ENCODE measurements at places on chromosomes 5 and 9.

- DNase-seq = no peak
Measured at GRCh38 chr5:40976836-40977235, 67.5 kb downstream of the C7 start.

DNA sequence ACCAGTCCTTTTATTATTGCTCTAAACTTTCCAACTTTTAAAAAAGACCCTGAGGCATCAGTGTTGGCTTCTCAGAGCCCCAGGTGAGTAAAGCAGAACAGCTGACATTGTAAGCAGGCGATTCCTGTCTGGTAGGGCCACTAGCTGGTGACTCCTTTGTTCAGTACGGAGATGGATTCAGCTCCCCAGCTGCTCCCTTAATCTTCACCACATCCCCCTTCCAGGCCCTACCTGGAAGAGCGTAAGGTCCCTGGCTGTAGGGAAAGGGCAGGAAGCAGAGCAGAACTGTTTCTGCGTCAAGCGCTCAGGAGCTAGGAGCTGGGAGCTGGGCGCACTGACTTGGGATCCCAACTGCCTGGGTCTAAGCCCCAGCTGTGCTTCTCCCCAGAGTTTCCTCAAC is 203.7 kb upstream of the TAS2R1 start:
- DNase-seq = no peak

DNA sequence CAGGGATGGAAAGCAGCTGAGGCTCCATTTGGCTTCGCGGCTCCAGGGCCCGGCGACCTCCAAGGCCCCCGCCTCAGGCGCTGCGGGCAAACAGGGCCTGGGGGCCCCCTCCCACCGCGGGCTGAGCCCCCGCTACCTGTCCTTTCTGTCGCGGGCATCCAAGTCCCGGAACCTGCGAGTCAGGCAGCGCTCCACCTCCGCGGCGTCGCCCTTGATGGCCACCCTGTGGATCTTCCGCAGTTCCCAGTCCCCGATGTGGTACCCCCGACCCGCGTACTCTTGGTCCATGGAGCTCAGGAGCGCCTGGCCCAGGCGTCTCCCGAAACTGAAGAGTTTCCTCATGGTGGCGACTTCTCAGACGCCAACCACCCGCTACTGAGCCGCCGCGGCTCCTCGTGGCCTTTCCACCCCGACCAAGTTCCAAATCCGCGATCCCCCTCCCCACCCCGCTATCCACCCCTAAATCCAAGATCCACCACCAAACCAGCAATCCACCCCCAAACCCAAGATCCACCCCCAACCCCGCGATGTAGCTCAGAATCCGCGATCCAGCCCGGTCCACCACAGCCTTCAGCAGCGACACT is 86.5 kb upstream of the CCDC180 start:
- DNase-seq = no peak

- peak; percentile 25 for DNase-seq
Measured at GRCh38 chr9:136438548-136439480, 831 bp downstream of the INPP5E start.

- no peak for DNase-seq
Measured at GRCh38 chr9:35162605-35163315, 951 bp downstream of the UNC13B start.

DNA sequence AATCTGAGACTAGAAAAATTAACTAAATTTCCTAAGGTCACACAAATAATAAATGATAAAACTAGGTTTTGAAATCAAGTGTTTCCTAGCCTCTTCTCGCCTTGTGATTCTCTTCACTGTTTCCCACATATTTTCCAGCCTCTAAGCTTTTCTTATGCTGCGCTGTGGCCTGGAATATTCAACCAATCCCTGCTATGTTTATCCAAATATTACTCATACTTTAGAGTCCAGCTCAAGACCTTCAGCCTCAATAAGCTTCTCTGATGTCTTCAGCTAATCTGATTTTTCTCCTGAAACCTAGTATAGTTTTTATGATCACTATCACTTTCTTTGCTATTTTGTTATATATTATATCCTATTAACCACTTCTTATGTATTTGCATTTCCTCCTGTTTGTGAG is 303.1 kb upstream of the CDH6 start:
- no peak for DNase-seq

DNA sequence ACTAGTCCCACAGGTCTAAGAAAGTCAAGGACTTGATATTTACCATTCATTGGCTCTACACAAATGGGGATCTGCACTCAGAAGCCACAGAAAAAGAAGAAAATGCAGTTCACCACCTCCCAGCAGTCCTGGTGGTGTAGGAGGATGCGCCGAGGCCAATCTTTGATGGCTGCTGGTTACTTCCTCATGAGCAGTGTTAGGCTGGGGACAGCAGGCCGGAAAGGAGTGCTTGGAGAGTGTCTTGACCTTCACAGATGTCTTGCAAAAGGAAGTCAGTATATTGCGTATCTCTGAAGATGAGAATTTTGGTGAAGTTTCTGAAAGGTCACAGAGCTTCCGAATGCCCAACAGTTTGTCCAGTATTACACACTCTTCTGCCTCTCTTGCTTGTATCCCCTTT is 597.0 kb downstream of the EBF1 start:
- no peak for DNase-seq

All from stimulated activated CD8-positive, alpha-beta memory T cell treated with anti-CD3 and anti-CD28 coated beads, Interleukin-4, amount 100 ng/mL, for 1 hour (primary cell).